Stimulated activated CD4-positive, alpha-beta T cell treated with anti-CD3 and anti-CD28 coated beads, Interleukin-12 subunit alpha, Interleukin-12 subunit beta, amount 100 ng/mL, for 4 hours (primary cell): ENCODE measurements at places on chromosomes 4 and X.

DNA sequence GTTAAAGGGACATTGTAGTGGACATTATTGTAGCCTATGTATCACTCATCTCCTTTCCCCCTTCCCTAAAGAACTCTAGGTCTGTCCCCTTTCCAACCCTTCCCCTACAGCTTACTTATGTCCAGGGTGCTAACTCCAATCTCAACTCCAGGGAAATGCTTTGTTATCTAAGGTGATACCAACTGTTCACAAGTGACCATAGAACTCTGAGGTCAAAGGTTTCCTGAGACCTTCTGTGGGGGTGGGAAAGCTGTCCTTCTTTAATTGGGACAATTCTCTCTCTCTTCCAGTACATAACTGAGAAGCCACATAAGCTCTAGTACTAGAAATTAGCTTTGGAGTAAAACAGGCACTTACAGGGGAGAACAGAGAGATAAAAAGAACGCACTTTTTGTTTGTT lies 212.4 kb downstream of the NR3C2 start:
- DNase-seq = no peak

GRCh38 chrX:153970357-153971123 lies 1.1 kb downstream of the HCFC1 start:
- no peak for DNase-seq

- DNase-seq = no peak
Measured at GRCh38 chr4:8472689-8473197, 32.2 kb downstream of the TRMT44 start.

DNA sequence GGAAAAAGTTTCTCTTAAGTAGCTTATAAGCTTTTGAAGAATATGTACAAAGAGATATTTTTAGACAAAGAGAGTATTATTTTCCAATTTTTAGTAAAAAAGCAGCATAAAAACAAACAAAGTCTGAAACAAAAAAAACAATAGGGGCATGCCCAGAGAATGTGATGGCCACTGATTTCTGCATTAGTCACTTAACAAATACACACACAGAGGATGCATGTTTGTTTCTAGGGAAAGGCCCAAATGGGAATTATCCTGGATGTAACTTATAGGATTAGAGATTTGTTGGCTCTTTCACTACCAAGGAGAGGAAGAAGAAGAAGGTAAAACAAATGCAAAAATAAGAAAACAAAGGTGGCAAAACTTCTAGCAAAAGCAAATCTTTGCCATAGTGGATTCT lies 95.9 kb upstream of the SCOC start:
- no peak for DNase-seq

DNA sequence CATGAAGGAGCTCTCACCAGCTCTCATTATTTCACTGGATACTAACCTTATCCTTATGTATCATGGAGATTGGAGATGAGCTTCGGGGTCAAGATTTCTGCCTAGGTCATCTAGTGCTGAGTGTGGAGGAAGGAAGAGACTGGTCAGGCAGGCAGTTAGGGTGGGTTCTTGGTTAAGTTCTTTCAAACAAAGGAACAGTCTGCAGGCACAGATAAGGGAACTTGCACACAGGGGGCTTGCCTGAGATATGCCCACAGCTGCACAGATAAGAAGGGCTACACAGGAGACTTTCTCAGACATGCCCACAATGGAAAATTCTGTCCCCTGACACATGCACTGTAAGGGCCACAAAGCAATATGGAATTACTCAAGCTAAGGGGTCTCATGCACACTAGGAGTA lies 904.1 kb downstream of the NLGN4X start:
- no peak for DNase-seq

DNA sequence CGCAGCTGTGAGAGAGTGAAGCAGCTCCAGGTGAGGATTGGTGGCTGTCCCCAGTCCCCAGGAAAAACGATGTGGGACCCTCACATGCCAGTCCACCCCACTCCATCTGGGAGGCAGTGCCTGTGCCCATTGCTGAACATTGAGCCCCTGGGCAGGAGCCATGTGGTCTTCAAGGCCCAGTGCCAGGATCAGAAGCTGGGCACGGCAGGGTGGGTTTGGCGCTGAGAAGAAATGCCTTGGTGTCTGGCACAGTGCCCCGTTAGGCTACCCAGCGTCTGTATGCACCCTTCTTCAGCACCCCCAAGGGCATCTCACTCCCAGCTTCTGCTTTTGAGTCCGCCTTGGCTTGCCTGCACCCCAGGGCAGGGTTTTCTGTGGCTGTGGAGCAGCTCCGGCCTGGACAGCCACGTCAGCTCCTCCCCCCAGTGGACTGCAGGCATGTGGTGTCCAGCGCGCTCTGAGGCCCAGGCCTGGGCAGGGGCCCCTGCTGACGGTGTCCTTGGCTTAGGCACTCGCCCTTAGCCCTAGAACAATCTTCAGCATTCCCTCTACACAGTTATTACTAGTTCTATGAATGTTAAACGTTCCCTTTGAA lies 28.6 kb downstream of the RGS12 start:
- DNase-seq = no peak
